ENCODE measurements at places on chromosomes 7 and 10.
A peak's percentile ranks its signal among the peaks of the same experiment; 100 is the strongest.

DNA sequence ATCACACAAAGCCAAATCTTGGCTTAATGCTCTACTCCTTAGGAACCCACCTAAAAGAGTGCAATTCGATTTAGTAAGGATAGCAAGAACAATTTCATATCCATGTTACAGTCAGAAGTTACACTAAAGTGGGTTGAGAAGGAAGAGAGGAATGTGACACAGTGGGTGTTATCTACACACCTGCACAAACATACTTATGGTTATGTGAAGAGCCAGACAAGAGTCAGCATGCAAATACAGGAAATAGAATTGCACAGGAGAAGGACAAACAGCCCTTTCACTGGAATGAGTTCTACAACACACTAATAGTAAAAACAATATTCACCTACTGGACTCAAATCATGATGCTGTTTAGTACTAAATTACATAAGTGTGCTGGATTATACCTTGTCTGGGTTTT lies 262.8 kb downstream of the DGKB start:
- no peak for DNase-seq

DNA sequence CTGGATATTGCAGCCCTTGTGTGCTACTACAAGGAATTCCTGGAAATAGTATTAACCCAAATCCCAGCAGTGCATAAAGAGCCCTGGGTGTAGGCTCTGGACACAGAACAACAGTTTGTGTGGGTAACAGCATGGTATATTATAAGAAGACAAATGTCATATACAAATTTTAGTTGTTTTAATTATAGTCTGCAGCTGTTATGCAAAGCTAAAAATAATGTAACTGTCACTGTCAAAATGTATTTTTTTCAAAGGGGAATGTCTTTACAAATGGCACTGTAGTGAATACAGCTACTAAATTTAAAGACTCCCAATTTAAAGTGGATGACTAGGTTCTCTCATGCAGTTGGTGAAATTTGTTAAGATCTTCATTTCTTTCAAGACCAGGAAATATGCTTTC lies 339.0 kb downstream of the GPR37 start:
- no peak for DNase-seq

DNA sequence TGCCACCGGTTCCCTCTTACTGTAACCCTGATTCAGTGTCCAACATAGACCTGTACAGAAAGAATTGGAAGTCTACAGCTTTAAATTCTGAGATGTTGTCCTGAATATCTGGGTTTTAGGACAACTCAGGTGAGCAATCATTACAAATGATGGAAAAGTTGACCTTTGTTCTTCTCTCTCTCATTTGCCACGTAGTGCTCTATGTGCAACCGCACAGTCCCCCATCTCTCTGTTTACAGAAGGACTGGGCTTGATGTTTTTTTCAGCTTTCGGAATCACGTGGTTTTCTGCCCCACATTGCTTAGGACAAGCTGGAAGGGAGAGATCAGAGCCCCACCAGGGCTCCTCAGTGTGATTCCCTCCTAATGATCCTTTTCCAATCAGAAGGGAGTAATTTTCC lies 22.2 kb downstream of the NEUROD6 start:
- DNase-seq = no peak

DNA sequence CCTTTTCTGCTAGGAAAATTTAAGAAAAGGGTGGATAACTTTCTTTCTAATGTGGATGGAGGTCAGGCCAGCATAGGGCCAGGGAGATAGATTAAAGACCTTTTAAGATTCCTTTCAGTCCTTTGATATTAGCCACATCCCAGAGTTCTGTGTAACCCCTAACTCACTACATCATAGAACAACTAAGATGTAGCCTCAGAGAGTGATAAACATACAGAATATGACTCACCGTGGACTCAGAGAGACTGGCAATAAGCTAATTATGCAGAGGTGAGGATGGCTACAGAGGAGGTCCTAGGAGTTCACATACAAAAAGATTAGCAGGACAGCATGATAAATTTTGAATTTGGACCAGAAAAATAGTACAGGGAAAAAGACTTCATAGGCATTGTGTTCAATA lies 141.0 kb downstream of the AOAH start:
- DNase-seq = no peak

GRCh38 chr10:108490944-108491343 lies 1326.4 kb upstream of the SORCS1 start:
- no peak for DNase-seq

GRCh38 chr10:72255977-72256729 lies 17.6 kb upstream of the DDIT4 start:
- DNase-seq = peak; percentile 52

Measured in suppressor macrophage treated with lipopolysaccharide for 1 hour (primary cell).